K562 (cell line): ENCODE measurements at places on chromosomes 13 and 19. TPM values are rescaled to one million over a fixed set of nuclear protein-coding genes. Genes with fewer than 3 reads are reported as not detected.

CCNA1 gene
- total RNA-seq: not detected in 2 replicates

DNA sequence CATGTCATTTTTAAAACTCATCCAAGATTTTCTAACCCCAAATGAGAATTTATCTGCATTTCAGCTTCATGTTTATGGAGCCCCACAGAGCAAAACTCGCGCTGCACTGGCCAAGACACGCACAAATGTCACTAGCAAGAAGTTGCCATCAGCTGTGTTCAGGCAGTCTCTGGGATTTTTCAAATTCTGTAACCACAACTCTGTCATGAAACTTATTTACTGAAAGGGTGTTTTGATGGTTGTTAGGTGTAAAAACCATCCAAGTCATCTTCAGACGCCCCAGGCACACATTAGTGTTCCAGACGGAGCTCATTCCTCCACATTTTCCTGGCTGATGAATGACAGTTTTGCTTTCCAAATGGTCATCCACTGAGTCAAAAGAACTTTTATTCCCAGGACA, 63.4 kb downstream of the SLC7A1 start:
- DNase-seq: no peak

DNA sequence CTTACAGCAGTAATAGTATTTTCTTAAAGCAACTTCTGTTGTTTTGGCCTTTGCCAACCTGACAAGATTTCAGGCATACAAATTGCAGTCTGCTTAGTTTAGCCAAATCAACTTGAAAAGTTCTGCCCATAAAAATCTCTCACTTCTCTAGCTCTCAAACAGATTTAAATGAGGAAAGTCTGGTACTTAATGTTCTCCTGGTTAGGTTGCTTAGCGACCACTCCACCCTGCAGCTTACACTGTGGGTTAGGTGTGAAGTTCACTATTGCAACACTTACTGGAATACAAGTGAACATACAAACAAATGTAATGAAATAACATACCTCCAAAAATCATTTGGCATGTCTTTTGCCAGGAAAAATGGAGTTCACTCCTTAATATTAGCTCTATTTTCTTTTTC, 178.7 kb upstream of the PCDH9 start:
- no peak for DNase-seq

DNA sequence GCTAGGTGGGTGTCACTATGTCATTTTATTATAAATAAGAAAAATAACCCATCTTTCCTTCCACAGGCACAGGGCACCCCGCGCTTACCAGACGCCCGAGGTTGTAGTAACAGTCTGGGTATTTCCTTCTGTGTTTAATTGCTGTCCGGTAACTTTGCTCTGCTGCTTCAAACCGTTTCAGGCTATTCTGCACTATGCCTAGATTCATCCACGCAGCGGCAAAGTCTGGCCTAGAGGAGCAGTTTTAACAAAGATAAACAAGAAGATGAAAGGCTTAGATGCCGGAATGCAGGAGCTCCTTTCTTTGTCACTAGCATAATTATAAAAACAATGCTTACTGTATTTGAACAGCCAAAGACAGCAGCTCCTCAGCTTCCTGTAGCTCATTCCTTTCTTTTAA, 36.9 kb upstream of the GGACT start:
- no peak for DNase-seq

KRTDAP gene
- not detected in 2 replicates for total RNA-seq

GRCh38 chr13:77733674-77734073, 36.2 kb downstream of the SLAIN1 start:
- no peak for DNase-seq

GRCh38 chr19:16012552-16012951, 63.7 kb upstream of the TPM4 start:
- no peak for DNase-seq

TNFSF11 gene
- total RNA-seq: not detected in 2 replicates

- no peak for DNase-seq
These were observed 18.6 kb upstream of the LMTK3 start for GRCh38 chr19:48530066-48530720.

DNA sequence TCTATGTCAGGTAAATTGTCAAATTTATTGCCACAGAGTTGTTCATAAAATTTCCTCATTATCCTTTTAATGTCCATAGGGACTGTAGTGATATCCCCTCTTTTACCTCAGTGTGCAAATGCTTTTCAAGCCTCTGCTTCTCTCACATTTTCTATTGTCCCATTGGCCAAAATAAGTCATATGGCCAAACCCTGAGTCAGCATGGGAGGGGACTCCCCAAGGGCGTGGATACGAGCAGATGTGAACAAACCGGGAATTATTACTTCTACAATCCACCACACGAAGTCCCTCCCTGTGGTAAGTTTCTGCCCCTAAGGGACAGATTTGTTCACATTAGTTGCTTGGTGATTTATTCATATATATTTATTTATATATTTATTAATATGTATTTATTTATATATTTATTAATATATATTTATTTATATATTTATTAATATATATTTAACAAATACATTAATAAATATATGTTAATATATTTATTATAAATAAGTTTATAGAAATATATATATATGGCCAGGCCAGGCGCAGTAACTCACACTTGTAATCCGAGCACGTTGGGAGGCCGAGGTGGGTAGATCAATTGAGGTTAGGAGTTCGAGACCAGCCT, 20.1 kb upstream of the CAMSAP3 start:
- DNase-seq: peak; percentile 67

JAK3 gene
- total RNA-seq: 0.18 and 0.47 TPM in 2 replicates

CYP4F2 gene
- total RNA-seq: 0.22 and 0.51 TPM in 2 replicates

DNA sequence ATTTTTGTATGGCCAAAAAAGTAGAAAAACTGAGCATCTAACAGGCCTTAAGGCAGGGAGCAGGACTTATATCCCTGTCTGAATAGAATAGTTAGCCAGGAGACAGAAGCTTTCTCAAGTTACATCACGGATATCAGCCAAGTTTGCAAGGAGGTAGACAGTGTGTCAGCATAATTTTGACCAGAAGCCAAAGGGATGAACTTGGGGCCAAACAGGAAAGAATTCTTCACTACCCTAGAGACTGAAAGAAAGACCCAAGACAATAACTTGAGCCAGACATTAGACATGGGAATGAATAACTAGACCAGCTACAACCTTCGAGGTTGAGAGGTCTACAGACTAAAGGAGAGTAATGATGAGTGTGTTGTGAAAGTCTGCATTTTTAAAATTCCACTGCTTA, 48.1 kb upstream of the PCDH9 start:
- no peak for DNase-seq

DNA sequence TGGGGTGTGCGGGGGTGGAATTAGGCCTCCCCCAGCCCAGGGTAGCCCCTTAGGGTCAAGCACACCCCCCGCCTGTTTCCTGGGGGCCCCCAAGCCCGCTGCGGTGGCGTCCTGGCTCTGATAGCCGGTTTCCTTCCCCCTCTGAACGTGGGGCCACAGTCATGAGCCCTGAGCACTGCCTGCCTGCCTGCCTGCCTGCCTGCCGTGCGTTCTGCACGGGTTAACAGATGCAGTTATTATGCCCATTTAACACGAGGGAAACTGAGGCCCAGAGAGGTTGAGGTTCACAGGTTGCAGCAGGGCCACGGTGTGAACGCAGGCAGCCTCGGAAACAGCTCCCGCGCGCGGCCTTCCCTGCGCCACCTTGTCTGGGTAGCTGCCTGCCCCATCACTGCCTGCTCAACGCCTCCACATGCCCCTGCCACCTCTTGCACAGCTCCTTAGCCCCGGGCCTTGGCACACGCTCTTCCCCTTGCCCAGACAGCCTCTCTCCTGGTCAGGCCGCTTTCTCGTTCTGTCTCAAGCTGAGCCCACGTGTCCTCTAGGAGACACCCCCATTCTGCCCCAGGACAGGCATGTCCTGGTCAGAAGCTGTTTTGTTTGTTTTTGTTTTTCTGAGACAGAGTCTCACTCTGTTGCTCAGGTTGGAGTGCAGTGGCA, 1.2 kb upstream of the GAMT start:
- no peak for DNase-seq

FREM2 gene
- 0.02 and 0.04 TPM in 2 replicates for total RNA-seq

DNA sequence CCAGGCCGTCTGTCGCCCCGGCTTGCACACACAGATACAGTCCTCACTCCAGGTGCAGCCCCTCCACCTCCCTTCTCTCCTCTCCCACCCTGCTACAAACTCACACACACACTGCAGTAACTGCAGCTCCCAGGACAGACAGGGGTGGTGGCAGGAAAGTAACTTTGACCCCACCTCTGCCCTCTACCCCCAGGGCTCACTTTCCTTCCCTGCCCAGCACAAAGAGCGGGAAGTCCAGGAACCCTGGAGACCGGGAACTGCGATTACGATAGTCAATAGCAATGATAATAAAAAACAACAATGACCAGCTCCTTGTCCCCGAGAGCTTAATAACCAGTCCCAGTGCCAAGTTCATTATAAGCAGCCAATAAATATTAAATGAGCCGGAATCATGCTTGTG, at the start of gene CEACAM20:
Gene CEACAM20 (minus strand): TSS at position 140 of the 400 bp plus-strand sequence. CDS start 166 bp downstream, outside the sequence.
- DNase-seq: no peak

ATP12A gene
- not detected in 2 replicates for total RNA-seq

DNA sequence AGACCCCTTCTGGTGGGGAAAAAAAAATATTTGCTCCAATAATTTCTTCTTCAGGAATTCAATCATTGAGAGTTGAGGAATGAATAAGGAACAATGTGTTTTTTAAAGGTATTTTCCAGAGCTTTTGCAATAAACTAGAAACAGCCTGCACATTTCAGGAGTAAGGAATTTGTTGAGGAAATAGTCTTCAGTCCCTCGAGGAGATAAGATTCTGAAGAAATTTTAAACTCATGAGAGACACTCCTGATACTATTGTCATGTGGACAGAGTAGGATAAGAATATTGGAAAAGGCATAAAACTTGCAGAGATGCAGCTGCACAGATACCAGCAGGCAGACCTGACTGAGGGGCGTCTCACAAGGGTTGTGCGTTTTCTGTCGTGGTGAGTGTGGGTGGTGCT, 36.6 kb downstream of the COMP start:
- DNase-seq: no peak

IGFL1 gene
- not detected in 2 replicates for total RNA-seq

DNA sequence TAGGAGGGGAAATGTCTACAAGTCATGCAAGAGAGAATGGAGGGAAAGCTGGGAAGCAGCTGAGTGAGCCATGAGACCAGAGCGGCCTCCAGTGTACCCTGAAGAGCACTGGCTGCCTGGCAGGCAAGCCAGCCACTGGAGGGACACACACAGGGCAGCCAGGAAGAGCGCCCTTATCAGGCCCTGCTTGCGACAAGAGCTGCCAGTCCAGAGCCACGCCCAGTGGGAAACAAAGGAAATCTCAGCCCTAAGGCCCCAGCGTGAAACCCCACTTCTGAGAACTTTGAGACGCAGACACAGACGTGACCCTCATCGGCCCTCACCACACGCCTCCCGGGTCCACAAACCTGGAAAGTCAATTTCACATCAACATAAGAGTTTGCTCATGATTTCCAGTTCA, 105.0 kb downstream of the STK24 start:
- DNase-seq: no peak

DNA sequence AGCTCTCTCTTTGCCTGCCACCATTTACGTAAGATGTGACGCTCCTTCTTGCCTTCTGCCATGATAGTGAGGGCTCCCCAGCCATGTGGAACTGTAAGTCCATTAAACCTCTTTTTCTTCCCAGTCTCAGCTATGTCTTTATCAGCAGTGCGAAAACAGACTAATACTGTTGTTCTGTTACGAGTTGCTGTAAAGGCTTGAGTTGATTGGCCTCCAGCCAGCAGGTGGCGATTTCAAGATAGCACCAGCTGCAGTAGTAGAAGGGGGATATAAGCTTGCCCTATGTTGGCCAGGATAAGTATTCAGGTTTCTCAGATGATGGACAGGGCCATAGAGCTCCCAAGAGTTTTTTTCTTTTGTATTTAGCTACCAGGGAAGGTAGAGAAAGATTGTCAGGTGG, 385.5 kb downstream of the MZT1 start:
- DNase-seq: no peak

C13orf46 gene
- total RNA-seq: 0.13 and 0.24 TPM in 2 replicates

TNFAIP8L1 gene
- 6.5 and 9.3 TPM in 2 replicates for total RNA-seq

DNA sequence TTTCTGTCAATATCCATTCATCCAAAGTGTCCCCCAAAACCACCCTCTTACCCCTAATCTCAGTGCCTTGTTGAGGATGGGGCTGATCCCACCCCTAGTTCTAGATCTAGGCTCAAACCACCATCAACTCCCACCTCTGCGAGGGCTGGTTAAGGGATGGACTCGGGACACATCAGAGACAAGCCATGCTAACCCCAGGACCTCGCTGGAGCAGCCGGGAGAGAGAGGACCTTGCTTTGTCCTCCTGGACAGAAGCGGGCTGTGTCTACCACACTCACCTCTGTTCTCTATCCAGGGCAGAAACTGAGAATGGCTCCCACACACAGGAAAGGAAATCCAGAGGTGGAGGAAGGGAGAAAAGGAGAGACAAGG, 90.8 kb upstream of the UQCRFS1 start:
- DNase-seq: no peak

- no peak for DNase-seq
These were observed 7.6 kb downstream of the KATNAL1 start for GRCh38 chr13:30299786-30300185.

DNA sequence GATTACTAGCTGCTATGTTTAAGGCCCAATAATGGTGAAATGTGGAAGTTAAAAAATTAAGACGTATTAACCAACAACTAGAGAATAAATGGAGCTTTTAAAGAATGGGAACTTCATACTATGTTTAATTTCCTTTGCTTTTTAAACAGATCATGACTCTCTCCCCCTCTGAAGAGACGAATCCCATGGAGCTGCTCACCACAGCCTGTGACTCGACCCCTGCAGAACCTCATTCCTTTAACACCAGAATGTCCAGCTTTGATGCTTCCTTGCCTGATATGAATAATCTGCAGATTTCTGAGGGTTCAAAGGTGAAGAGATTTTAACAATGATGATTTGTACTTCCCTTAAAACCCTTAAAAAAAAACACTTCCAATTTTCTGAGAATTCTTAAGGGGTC, 53.0 kb downstream of the ZAR1L start:
- no peak for DNase-seq

GRCh38 chr13:96678801-96679200, 315.5 kb downstream of the OXGR1 start:
- no peak for DNase-seq

RASGRP4 gene
- 3.9 TPM in 2 replicates for total RNA-seq

- no peak for DNase-seq
These were observed 21.4 kb upstream of the SERP2 start for GRCh38 chr13:44352202-44352601.

- DNase-seq: no peak
These were observed 130.8 kb downstream of the IRS2 start for GRCh38 chr13:109655611-109656010.

DNA sequence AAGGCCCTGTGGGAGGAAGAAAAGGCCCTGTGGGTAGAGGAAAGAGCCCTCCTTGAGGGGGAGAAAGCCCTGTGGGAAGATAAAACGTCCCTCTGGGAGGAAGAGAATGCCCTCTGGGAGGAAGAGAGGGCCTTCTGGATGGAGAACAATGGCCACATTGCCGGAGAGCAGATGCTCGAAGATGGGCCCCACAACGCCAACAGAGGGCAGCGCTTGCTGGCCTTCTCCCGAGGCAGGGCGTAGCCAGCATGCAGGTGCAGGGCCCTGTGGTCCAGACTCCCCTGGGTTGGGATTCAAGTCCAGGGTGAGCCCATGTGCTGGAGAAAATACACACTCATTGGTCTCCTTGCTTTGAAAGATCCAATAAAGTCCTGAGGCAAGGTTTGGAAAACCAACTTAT, 4.1 kb downstream of the CCDC70 start:
- no peak for DNase-seq

TMEM150B gene
- 1.2 and 1.4 TPM in 2 replicates for total RNA-seq

ZNF480 gene
- 21.3 and 22.3 TPM in 2 replicates for total RNA-seq

- no peak for DNase-seq
These were observed 641 bp upstream of the SOX21 start for GRCh38 chr13:94712812-94713560.

KANK3 gene
- 0.22 and 0.40 TPM in 2 replicates for total RNA-seq
